ENCODE measurements at places on chromosomes 3 and 15.

GRCh38 chr3:30098653-30099455 is 507.5 kb upstream of the TGFBR2 start:
- DNase-seq, result no peak

- no peak for DNase-seq
Observed at GRCh38 chr3:138939561-138940241, 7.2 kb downstream of the FOXL2 start.

DNA sequence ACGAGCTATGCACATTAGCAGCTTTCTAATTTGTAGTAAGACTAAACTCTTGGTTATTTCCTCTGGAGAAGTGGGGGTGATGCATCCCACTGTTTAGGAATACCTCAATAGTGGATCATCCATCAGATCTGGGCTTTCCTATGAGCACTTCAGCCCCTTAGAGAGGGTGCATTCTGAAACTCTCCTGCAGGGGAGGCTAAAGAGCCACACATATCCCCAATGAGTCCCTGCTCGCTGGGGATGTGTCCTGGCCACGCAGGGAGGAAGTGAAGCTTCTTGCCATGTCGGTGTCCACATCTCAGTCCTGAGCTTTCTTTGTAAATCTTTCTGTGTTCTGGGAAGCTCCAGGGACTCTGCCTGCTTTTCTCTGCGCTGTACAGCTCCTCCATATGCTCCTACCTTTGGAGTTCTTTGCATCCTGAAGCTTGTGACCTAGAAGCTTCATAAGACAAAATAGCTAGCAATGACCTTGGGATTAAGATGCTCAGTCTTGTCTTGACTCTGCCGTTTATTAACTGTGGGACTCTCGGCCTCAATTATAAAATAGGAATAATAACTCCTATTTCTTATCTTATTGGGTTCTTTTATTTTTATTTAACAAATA is 28.3 kb upstream of the MASP1 start:
- peak; percentile 78 for DNase-seq

- no peak for DNase-seq
Observed at GRCh38 chr15:70099967-70100473, 2.3 kb upstream of the TLE3 start.

DNA sequence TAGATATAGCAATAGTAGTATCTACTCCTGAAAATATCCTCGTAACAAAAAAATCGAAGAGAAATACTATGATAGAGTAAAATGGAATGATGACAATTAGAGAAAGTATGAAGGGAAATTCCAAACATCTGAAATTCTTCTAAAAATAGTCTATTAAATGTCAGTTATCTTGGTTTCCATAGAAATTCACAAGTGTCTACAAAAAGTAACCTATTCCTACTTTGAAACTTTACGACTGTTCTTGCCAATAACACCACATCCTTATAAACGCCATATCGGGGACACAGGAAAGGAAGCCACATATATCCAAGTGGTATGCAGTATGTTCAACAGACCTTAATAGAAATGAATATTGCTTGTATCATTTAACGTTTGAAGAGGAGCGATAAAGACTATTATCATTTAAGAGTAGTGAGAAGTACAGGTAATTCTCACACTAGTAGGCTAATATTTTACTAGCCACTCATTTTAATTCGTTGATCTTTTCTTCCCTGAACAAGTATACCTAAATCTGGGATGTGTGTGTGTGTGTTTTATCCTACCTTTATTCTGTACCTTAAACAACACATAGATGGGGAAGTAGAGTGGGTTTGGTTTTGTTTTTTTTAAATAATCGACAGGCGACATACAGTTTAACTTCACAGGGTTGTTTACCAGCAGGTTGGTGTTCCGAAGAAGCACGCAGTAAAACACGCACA is 1.2 kb downstream of the GPR176 start:
- no peak for DNase-seq

DNA sequence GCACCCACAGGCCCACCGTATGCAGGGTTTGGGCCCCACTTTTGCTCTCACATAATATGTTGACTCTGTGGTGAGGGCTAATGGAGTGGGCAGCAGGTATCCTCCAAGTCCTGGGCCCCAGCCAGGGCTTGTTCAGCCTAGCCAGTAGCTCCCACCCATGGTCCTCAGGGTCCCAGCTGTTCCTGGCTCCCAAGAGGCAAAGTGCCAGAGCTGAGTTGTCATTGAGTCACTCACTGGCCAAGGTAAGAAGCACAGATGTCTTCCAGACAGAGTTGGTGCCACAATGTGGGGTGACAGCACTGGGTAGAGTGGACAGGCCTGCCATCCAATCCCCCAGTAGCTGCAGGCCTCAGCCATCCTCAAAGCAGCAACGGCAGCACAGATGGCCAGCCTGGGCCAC is 4.3 kb downstream of the SHF start:
- no peak for DNase-seq

DNA sequence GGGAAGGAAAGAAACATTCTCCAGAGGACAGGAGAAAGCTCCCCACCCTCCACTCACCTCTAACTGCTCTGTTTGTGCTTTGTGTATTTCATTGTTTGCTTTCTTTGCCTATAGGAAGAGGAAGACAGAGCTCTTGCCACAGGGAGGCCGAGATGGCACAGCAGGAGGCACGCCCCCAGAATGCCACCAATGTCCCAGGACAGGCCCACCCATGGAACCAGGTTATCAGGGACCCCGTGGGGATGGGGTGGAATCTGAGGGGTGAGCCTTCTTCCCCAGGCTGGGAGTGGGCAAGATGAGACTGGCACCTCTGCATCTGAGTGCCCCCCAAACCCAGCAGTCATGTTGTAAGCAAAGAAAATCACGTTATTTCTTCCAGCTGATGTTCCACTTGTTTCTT is 155.8 kb downstream of the TBC1D2B start:
- DNase-seq, result no peak

- DNase-seq, result no peak
Observed at GRCh38 chr15:41407341-41407740, 5.0 kb upstream of the NDUFAF1 start.

GRCh38 chr3:52087731-52088130 is 31.4 kb upstream of the DUSP7 start:
- DNase-seq, result no peak

- DNase-seq, result no peak
Observed at GRCh38 chr3:132730891-132731580, 8.8 kb upstream of the NPHP3 start.

- DNase-seq, result no peak
Observed at GRCh38 chr3:145124900-145125678, 1035.9 kb downstream of the PLOD2 start.

DNA sequence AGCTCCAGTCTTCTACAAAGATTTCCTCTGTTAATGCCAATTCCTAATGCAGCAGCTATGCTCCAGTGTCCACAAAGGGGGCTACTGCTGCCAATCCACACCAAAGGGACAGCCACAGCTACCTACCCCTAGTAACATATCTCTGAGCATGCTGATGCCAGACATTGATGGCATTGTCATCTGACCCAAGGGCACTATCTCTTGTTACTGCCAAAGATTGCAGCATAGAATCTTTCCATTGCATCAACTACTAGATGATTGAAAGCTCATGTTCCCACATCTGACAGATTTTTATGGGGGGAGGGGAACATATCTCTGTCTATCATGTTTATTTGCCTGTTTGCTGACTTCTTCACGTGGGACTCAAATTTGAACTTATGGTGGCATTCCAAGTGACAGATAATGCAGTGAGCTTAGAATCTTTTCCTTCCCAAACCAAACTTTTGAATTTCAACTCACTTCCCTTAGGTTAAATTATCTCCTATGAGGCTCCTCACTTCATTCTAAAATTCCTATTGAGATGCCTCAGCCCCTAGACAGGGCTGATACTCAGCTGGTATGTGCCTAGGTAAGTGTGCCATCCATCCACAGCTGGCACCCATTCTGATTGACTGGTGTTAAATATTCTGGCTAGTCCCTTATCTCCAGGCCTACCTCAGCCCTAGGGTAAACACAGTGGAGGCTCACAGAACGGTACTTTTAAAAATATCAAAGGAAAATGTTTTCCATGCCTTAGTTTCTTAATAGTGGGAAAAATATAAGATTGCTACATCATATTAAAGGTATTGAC is 100.3 kb downstream of the STRIT1 start:
- no peak for DNase-seq

- no peak for DNase-seq
Observed at GRCh38 chr15:41922353-41922752, 28.5 kb upstream of the SPTBN5 start.

DNA sequence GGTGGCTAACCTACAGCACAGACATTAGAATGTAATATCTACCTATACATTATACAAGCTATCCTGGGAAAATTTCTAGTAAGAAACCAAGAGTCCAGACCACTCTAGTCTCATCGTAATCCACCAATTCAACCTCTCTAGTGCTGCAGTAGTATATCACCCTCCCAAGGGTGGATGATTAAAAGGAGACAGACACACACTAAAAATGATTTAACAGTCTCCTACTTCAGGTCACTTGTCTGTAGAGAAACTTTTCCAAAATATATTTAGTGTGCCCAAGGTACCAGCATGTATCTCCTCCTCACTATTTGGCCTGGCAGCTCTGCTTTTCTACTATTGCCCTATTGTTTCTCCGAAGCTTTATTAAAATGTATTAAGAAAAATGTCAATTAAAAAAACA is 45.0 kb downstream of the ZBTB20 start:
- no peak for DNase-seq

DNA sequence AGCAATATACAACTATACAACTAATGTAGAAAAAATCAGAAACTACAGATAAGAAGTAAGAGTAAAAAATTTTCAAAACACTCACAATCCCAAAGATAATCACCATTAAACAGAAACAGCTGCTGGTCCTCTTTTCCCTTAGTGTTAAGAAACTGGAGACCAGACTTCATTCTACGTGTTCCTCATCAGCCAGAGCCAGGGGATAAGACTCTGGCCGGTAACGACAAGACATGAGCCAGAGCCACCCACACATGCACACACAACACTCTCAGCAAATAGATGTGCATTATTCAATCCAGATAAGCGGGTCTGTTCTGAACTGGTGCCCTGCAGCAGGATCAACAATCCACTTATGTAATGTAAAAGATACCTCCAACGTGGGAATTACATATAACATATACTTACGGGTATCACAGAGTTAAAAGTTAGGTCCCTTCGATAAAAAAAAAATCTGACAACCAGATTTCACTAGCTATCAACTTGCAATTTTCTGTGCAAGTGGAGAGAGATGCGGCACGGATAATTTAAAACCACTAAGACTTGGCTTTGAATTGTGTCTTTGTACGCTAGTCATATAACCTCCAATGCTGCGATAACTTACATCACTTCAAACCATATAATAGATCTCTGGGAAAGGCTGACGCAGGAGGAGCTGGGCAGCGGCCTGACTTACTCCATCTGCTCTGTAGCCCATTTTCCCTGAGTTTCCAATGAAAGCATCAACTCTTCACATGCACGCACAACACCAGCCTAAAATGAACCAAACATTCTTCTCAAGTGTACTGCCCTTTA is 17.8 kb downstream of the PRICKLE2 start:
- DNase-seq, result no peak

DNA sequence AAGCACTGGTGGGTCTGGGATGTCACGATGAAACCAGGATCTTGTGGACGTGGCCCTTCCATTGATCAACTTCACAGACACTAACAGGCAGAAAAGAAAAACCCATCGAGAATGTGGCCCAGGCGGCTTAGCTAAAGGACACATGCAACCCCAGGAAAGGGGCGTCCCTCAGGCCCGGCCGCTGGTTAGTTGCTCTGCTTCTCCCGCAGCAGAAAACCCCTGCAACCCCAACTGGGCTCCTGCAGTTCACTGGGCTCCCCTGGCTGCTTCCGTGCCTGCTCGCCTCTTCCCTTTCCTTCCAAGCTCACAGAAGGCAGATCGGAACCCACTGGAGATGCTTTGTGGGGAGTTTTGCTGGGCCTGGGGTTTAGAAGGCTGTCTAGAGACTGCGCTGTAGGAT is 1.1 kb downstream of the GASK1A start:
- DNase-seq, result no peak

DNA sequence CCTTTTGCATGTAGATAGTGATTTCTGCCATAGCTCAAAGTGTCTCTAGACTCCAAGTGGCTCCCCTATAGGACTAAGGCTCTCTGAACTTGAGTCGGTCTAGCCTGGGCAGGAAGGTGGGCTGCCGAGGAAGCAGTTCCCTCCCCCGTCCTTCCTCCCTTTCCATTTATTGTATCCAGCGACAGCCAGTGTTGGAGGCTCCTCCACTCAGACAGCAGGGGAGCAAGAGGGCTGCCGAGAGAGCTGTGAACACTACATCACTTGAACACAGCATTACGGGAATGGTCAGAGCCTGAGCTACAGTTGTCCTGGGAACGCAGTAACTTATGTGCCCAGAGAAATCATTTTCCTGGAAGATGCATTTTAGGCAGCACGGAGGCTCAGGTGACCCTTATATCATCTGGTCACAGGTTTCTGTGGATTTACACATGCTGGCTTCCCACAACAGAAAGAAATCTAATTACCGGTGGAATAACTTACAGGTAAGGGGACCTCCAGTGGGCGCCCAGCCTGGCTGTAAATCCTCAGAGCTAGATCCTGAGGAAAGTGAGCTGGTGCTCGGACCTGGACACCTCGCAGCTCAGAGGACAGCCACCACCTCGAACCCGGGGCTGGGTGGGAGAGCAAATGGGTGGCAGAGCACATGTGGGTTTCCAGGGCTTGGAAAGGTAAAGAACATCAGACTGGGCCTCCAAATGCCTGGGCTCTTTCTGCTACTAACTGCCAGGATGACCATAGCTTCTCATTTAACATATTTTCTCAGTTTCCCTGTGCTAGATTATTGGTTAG is 197.1 kb downstream of the UACA start:
- peak; percentile 30 for DNase-seq

GRCh38 chr15:99475754-99476412 is 89.9 kb upstream of the MEF2A start:
- peak; percentile 48 for DNase-seq

- no peak for DNase-seq
Observed at GRCh38 chr3:58522759-58523425, 14.1 kb downstream of the ACOX2 start.

DNA sequence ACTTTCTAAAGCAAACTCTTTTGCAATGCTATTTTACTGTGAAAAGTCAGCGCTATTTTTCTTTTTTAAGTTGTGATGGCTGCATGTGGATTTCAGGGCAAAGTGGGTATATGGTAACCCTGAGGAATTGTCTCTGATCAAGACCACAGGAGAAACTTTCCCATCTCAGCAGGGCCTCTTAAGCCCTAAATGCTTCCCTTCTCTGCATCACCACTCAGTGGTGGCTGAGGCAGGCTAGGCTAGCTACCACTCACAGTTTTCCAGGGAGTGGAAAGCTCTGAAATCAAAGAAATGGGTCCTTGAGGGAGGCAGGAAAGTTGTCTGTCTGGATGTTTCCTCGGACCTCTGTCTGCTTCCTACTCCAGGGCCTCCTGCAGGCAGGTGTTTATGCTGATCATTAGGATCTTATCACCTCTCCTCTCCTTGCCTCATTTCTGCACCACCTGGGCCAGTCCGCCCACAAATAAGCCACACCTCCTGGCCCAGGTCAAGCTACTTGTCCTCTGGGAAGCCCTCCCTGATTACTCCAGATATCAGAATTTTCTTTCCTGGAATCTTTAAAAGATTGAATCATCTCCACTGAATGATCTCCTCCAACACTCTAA is 37.0 kb downstream of the CEMIP start:
- no peak for DNase-seq

- DNase-seq, result no peak
Observed at GRCh38 chr3:10779293-10779805, 36.7 kb upstream of the SLC6A11 start.

GRCh38 chr3:72682936-72683452 is 165.3 kb downstream of the SHQ1 start:
- DNase-seq, result no peak

Data from activated CD8-positive, alpha-beta memory T cell treated with anti-CD3 and anti-CD28 coated beads for 24 hours (primary cell).